Iris pigment epithelial cell (primary cell): ENCODE measurements at places on chromosomes 2 and 18.

GRCh38 chr2:183059561-183059960, 19.0 kb upstream of the DUSP19 start:
- peak; percentile 94 for DNase-seq

DNA sequence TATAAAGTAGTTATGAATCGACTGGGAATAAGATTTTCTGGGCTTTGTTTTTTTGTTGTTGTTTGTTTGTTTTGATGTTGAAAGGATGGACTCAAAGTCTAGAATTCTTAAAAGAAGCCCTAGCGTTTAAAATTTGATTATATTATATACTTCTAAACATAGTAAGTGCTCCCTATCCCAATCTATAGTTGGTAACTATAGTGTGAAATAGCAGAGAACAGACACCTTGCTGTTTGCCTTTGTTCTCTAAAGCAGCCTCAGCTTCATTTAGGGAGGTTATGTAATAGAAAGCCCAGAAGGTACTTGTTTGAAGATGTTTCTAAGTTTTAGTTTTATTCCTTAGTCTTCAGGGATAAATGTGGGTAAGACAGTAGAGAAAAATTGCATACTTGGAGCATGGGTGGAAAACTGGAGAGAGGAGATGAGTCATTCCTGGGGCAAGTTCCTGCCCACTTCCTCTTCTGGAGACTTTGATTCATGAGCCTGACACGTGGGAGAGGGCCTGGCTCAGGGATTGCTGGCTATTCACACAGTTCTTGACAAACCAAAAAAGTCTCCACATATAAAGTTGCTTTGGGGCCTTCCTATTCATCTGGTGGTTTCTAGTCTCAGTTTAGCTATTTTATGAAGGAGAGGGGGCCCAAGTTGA, 131.9 kb downstream of the MYO1B start:
- peak; percentile 95 for DNase-seq

GRCh38 chr18:29087616-29088246, 910.8 kb upstream of the CDH2 start:
- no peak for DNase-seq

- DNase-seq = peak; percentile 74
Measured at GRCh38 chr18:8480506-8481328, 128.5 kb upstream of the RAB12 start.

GRCh38 chr18:1015777-1016176, 111.1 kb downstream of the ADCYAP1 start:
- DNase-seq = peak; percentile 4

DNA sequence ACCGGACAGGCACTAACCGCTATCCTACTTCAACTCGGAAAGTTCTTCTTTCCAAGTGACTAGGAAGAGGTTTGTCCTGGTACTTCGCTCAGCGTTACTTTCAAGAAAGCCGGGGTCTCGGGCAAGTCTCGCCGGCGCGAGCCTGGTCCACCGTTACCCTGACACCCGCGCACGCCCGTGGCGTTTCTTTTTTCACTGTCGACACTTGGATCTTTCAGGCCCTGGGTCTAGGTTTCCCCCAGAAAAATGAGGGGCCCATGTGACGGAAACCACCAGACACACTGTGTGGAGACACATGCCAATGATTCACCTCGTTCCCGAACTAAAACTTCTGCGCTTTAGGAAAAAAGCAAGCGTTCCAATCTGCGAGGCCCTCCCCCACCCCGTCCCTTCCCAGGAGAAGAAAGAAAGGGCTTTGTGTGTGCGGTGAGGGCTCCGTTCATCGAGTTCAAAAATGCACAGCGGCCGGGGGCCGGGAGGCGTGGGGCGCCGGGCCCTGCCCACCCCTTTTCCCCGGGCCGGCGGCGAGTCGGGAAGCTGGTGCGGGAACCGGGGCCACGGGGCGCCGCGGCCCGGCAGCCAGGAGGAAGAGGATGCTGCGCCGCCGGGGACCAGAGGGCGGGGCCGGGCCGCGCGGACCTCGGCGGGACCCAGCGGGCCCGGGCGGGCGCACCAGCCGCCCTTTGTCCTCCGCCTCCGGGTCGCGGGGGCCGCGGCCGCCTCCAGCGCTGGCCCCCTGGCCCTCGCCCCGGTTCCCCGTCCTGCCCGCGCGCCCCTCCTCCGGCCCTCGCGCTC, 2.6 kb downstream of the ZNF521 start:
- DNase-seq = peak; percentile 9

- DNase-seq = no peak
Measured at GRCh38 chr18:31740180-31740579, 20.5 kb downstream of the SLC25A52 start.

DNA sequence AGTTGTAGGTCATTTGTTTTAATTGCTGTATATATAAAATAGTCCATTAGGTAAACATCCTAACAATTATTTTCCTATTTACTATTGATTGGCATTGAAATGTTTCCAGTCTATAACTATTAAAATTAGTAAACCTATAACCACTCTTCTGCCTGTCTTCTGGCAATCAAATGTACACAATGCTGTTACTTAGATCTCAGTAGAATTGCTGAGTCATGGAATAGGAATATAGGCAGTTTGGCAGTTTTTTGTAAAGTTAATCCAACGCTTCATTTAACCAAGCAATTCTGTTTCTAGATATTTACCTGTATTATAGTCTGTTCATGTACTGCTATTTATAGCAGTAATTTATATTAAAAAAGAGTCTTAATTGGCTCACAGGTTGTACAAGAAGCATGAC, 518.1 kb downstream of the DCDC2C start:
- DNase-seq = no peak

- no peak for DNase-seq
Measured at GRCh38 chr18:61736133-61736532, 156.7 kb downstream of the RNF152 start.

DNA sequence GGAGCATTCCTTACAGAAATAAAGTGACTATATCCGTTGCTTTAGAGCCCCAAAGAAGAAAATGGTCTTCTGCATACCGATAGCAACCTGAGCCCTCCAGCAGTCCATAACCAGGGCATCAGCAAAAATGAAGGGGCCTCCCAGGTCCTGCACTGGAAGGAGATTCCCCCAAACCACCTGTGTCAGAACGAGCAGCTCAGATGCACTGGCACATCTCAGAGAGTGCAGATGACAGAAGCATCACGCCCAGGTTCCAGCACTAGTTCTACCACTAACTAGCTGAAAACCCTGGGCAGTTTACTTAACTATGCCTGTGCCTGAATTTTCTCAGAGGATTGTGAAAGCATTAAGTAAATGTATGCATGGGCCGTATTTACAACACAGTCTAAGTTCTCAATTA, 466.7 kb upstream of the MYT1L start:
- DNase-seq = no peak

- no peak for DNase-seq
Measured at GRCh38 chr2:129857200-129857599, 122.3 kb upstream of the RAB6C start.

- no peak for DNase-seq
Measured at GRCh38 chr2:233075966-233076339, 15.8 kb downstream of the INPP5D start.

DNA sequence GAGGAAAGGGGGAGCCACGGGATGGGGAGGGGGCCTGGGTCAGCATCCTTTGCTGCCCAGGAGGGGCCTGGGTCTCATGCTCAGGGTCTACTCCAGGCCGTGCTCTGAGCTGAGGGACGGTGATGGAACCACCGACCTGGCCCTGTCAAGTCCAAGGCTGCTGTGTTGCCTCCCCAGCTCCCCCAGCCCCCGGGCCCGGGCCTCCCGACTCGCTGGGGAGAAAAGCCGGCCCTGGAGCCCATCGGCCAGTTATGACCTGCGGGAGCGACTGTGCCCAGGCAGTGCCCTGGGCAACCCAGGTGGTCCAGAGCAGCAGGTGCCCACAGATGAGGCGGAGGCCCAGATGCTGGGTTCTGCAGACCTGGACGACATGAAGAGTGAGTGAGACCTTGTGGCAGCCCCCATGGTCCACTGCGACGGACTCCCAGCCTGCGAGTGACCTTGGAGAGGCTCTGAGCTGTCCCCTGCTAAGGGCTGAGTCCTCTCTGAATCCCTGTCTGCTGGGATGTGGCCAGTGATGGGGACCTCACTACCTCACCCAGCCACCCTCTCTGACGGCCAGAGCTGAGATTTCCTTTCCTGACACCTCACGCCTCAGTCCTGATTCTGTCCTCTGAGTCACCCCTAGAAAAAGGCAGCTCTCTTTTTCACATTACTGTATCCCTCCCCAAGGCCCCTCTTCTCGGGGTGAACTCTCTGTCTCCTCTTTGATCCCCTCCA, 2.7 kb downstream of the SLC4A3 start:
- DNase-seq = no peak

DNA sequence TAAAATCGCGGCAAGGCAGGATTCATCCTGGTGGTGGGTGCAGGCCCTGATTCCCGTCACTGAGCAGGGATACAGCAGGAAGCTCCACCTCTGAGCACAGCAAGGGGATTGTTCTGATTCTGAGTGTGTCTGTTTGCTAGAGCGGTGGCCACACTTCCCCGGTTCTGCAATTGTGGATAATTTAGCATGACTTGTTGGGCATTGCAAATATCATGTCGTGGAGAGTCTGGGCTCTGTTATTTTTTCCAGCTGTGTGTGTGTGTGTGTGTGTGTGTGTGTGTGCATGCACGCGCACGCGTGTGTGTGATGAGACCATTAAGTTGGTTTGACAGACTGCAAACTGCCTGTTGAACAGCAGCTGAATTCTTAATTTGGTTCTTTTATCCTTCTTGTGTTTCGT, 4.1 kb upstream of the TMEM18 start:
- no peak for DNase-seq

GRCh38 chr18:63617049-63617914, 26.8 kb downstream of the SERPINB4 start:
- DNase-seq = no peak

DNA sequence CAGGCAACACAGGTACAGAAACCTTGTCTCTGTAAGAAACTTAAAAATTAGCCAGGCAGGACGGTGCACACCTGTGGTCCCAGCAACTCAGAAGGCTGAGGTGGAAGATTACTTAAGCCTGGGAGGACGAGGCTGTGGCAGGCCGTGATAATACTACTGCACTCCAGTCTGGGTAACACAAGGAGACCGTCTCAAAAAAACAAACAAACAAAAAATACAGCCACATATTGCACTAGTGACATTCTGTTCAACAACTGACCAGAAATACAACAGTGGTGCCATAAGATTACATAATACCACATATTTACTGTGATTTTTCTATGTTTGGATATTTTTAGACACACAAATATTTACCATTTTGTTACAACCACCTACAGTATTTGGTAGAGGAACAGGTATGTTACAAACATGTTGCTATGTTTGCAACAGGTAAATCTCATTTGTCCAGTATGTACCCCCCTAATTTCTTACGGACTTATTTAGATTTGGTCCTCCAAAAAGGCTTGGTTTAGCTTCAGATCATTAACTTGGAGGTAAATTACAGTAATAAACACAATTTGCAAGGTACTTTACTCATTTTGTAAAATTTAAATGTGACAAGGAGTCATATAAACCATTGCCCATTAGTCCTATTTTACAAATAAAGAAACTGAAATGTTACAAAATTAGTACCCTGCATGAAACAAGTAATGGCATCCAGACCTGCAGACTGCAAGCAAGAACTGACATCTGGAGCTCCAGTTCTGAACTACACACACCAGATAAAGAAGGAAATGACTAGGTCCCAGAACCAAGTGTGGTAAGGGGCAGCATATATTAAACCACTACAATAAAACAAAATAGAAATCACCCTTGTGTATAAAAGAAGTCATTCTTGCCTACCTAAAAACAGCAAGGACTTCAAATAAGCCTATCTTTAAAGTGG, 36.8 kb downstream of the TRIP12 start:
- DNase-seq = no peak

DNA sequence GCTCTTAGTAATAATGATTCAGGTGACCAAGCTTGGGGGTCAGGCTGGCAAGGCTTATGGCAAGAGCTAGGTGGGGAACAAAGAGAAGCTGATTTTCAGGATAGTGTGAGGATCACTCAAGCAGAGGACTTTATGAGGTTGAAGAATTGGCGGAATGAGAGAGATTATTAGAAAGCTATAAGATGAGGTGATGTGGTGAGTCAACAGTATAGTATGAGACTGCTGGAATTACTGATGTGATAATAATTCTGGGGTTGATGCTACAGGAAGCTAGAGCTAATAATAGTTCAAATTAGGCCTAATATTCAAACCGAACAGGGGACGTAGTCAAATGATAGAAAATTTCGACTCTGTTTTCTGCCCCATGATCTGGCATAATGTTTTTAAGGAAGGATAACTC, 2115.3 kb upstream of the PIK3C3 start:
- DNase-seq = peak; percentile 83

- DNase-seq = peak; percentile 93
Measured at GRCh38 chr2:53129851-53130250, 637.8 kb upstream of the CHAC2 start.

GRCh38 chr18:31942291-31942998, 483 bp downstream of the TRAPPC8 start:
- DNase-seq = peak; percentile 71

- no peak for DNase-seq
Measured at GRCh38 chr2:109353806-109354745, 225.1 kb downstream of the SH3RF3 start.

GRCh38 chr18:52489396-52490306, 149.7 kb downstream of the DCC start:
- no peak for DNase-seq

GRCh38 chr18:35159782-35160181, 81.1 kb upstream of the ZNF397 start:
- no peak for DNase-seq

DNA sequence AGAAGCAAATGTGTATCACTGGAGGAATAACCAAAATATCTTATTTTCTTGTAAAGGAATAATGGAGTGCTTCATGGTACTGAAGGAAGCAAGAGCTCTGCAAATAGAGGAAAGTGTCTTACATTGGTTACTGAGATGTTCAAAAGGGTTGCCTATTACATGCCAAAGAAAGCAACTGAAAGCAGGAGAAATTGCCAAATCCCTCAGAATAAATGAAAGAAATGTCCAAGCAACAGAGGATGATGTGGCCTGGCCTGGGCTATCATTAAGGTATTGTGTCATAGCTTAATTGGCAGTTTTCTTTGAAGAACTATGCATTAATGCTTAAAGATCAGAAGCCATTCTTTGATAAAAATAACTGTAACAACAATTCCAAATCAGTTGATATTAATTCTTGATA, 173.7 kb downstream of the RAB3GAP1 start:
- no peak for DNase-seq

GRCh38 chr2:128273469-128274081, 45.1 kb downstream of the HS6ST1 start:
- no peak for DNase-seq

- no peak for DNase-seq
Measured at GRCh38 chr2:201975434-201975833, 58.2 kb upstream of the FZD7 start.

GRCh38 chr18:32884543-32884942, 111.7 kb upstream of the KLHL14 start:
- DNase-seq = no peak

- no peak for DNase-seq
Measured at GRCh38 chr18:61531891-61532290, 198.7 kb downstream of the CDH20 start.
